Right lung (tissue), 10 donors: ENCODE measurements at places on chromosomes 12 and 14. TPM values are rescaled to one million over a fixed set of nuclear protein-coding genes. Genes with fewer than 3 reads are reported as not detected.

The AMN gene
- polyA plus RNA-seq, result 1.5 TPM

The MMP17 gene
- polyA plus RNA-seq, result 1.9 TPM

GRCh38 chr12:29616664-29617406 is 119.3 kb upstream of the OVCH1 start:
- no peak for DNase-seq

GRCh38 chr14:44846232-44846824 is 115.4 kb downstream of the KLHL28 start:
- peak; percentile 26 for DNase-seq

- DNase-seq, result no peak
Measured at GRCh38 chr14:85536833-85537190, 6.9 kb downstream of the FLRT2 start.

DNA sequence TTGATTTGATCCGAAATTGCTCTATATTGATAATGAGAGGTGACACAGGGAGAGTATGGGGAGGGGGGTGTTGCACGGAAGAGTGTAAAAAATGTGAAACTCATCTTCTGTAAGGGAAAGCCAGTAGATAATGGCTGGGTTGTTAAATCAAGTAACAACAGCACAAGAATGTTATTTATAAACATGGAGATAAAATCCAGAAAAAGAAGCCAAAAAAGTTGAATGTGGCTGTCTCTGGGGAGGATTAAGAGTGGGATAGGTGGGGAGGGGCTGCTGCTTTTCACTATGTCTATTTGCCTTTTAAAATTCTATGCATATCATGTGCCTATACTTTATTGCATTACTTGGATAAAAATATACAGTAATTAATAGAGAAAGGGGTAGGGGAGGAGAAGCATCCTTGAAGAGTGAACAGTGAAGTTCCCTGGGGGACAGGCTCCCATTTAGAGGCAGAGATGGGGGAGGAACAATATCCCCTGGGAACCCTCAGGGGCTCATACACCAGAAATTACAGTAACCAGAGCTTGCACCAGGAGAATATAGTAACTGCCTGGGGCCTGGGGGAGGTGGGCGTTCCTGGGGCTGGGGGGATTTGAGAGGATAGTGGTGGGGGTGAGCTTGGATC is 39.2 kb upstream of the ANKRD9 start:
- DNase-seq, result no peak

- DNase-seq, result no peak
Measured at GRCh38 chr14:75183225-75183624, 6.8 kb upstream of the TMED10 start.

DNA sequence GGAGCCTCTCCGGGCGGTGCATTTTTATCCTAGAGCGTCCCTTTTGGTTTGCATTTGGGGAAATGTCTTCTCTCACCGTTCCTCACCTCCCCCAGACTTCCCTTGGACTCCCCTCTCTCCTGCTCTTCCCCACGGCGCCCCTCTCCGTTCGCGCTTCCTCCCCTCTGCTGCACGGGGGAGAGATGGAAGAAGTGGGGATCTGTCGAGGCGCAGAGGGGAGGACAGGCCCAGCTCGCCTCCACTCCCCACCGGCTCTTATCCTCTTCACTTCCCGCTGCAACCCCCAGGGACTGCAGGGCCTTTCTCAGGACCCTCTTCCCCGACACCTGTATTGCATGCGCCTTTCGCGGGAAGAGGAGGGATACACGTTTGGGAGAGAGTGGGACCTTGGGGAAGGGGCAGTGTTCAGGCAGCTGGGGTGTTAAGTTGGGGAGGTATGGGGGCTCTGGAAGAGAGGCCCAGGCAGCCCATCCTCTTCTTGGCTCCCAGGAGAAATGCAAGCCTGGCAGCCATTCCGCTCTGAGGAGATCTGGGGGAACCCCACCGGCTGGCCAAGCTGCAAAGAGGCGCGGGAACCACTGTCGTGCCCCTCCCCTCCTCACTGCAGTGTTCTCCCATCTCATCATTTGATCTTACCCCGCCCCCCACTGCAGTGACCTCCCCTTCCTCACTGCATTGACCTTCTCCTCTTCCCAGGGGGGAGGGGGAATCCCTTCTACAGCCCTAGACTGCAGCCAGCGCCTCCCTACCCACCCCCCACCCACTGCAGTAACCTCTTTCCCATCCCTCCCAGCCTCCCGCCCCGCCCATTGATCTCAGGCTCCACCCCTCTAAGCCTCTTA is 788 bp downstream of the ENO2 start:
- DNase-seq, result no peak

DNA sequence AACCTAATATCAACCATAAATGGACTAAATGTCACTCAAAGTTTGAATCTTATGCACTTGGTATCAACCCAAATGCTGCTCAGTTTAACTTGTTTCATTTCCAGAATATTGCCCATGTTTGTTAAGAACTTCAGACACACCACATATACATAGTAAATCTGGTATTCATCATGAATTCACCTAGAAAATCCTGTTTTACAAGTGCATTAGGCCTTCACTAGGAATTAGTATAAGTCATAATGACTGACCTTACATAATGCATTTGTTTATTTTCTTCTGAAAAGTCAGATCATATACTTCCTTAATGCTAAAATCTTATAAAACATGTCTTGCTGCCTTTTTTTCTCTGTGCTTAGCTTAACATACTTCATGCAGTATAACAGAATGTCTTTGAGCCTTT is 66.1 kb downstream of the ABCD2 start:
- DNase-seq, result no peak

DNA sequence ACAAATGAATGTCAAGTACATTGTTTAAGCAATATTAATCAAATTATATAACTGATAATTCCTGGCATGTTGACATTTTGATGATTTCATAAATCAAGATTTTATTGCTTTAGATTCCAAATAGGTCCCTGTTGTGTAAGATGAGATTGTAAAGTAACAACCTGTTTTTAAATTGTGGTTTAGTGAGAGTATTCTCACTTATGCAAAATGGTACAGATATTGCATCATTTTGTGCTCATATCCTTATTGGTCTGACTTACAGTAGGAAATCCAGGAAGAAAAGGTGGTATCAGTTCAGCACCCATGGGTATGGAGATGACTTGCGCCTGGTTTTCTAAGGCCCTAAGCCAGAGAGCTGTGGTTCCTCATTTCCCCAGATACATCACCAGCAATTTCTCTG is 165.5 kb downstream of the KIF21A start:
- no peak for DNase-seq

The NDUFA9 gene
- 103 TPM for polyA plus RNA-seq

DNA sequence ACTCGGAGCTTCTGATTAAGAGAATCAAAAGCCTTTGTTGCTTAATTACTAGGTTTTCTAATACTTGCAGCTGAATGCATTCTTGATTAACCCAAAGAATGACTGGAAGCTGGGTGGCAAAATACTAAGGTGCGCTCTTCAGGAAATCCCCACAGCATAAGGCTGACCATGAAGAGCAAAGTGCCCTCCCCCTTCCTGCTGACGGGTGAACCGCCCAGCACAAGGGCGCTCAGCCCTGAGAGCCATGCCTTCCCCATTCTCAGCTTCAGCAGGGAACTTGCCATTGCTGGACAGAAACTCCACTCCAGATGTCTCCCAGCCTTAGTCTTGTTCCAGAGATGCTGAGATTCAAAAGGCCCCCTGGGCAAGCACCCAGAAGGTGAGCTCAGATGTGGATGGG is 27.2 kb upstream of the FBRSL1 start:
- no peak for DNase-seq

The IFI27L1 gene
- polyA plus RNA-seq, result 31.4 TPM

- no peak for DNase-seq
Measured at GRCh38 chr12:3420693-3421092, 70.3 kb upstream of the PRMT8 start.

The SERPINA1 gene
- polyA plus RNA-seq, result 5.4 TPM

The GLIPR1L2 gene
- 2.2 TPM for polyA plus RNA-seq

DNA sequence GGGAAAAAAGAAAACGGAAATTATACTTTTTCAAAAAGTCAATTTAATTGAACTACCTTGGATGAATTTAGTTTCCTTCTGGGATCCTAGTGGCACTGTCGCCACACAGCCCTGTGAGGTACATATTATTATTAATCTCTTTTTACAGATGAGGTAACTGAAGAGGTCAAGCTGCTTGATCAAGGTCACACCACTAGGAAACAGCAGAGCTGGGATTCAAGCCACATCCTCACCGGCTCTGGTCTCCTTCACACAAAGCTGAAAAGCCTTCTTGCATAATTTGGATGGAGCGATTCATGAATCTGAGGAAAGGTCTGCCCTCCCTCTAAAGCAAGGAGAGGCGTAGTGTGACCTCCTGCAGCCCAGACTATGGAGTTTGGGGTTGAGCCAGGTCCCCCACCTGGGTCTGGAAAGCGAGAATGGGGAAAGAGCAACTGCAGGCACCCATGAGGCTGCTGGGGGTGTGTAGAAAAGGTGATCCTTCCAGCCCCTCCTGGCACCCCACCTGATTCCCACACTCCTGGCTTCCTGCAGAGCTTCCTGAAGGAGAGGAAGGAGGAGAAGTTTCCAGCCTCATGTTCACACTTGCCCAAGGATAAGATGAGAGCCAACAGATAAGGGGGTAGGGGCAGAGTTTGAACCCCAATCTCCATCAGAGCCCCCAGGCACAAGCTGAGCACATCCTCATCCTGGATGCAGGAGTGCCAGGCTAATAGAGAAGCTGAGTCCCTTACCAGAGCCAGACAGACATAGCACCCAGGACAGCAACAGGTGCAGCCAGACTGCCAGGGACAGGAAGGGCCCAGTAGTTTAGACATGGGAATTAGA is 3.9 kb upstream of the KRT79 start:
- DNase-seq, result no peak

The SERPINA5 gene
- polyA plus RNA-seq, result 3.7 TPM

- DNase-seq, result no peak
Measured at GRCh38 chr12:57816855-57817151, 1.7 kb downstream of the AVIL start.

DNA sequence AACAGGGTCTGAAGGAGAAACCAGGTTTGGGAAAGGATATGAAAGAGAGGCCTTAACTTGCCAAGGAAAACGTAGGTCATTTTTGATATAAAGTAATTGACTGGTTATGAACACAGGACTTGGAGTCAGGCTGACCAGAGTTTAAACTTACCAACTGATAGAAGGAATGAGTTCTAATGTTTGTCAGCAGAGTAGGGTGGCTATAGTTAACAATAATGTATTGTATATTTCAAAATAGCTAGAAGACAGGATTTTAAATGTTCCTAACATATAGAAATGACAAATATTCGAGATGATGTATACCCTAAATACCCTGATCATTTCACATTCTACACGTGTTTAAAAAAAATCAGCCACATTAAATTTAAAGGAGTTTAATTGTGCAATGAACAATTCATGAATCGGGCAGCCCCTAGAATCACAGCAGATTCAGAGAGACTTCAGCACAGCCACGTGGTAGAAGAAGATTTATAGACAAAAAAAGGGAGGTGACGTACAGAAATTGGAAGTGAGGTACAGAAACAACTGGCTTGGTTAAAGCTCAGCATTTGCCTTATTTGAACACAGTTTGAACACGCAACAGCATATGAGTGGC is 52.5 kb upstream of the PLEKHG7 start:
- no peak for DNase-seq

- DNase-seq, result no peak
Measured at GRCh38 chr12:125704803-125705202, 639.6 kb downstream of the AACS start.

The REP15 gene
- 2.6 TPM for polyA plus RNA-seq

GRCh38 chr12:31431721-31432240 is 105.8 kb upstream of the SINHCAF start:
- DNase-seq, result peak; percentile 5

The MAPK1IP1L gene
- 72.5 TPM for polyA plus RNA-seq

The GALNT9 gene
- polyA plus RNA-seq, result 2.7 TPM

DNA sequence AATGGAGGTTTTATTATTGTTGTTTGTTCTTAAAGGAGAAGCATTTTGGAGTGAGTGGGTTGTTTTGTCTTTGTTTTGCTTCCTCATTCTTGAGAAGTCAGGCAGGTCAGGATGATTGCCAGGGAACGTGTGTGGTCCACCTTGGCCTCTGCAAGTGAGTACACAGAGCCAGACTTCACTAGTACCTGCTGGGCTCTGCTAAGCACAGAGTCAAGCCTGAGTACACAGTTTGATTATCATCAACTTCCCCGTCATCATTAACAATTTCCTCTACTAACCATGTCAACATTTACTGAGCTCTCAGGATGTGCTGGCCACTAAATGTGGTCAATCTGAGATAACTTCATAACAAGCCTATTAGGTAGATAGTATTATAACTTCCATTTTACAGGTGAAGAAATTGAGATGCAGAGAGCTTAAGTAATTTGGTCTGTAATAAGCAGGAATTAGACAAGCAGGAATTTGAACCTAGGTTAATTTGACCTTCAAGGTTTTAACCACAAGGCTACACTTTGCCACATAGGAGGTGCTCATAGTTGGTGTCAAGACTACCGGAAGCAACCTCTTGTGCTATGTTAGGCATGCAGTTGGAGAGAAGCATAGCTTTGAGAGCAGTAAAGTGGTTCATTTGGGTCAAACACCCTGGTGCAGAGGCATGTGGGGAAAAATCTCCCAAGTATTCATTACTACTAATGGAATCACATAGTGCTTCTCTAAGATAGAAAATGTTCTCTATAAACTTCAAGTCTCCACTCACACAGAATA is 178.3 kb downstream of the NUAK1 start:
- no peak for DNase-seq

- DNase-seq, result no peak
Measured at GRCh38 chr12:107369679-107370078, 276.3 kb upstream of the CRY1 start.

GRCh38 chr14:21526672-21527317 is 649 bp upstream of the SALL2 start:
- no peak for DNase-seq

- no peak for DNase-seq
Measured at GRCh38 chr12:20445687-20446086, 77.3 kb downstream of the PDE3A start.

The ERH gene
- polyA plus RNA-seq, result 281 TPM

The DEGS2 gene
- polyA plus RNA-seq, result 5.8 TPM

The CAMKK2 gene
- 40.7 TPM for polyA plus RNA-seq

The SAMD15 gene
- polyA plus RNA-seq, result 3.1 TPM

DNA sequence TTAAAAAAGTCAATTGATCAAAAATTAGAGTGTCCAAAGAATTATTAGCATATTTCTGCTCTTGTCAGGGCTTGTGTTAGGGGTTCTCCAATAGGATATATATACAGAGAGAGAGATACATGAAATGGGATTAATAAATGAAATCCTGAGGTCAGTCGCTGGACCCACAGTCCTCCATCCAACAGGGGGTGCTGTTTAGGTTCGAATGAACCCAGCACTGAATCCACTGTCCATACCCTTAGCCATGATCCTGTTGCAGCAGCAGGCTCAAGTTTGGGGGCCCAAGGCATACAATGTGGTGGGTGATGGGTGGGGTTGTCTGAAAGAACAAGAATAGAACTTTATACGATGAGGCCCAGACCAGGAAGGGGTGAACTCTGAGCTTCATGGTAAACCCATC is 780 bp upstream of the MYO1H start:
- no peak for DNase-seq

- DNase-seq, result no peak
Measured at GRCh38 chr12:108645686-108646599, 12.2 kb upstream of the SELPLG start.

The DACT1 gene
- 34.6 TPM for polyA plus RNA-seq

DNA sequence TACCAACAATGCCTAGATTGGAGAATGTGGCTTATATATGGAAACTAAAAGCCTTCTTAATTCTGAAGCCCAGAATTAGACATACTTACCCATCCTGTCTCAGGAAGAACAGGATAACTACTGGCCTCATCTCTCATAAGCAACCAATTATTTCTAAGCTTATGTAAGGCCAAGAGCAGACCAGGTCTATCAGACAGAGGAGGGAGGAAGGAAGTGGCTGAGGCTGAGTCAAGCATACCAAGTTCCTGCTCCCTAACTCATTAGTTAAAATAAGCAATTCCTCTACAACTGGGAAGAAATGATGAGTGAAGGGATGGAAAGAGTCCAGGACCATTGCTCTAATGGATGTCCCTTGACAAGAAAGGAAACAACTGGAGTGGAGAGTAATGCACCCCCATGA is 27.0 kb upstream of the INSM2 start:
- DNase-seq, result no peak

The SERPINA10 gene
- 0.39 TPM for polyA plus RNA-seq
